Ascending aorta (tissue), 2 donors: ENCODE measurements at places on chromosomes 2 and 18. TPM values are rescaled to one million over a fixed set of nuclear protein-coding genes. Genes with fewer than 3 reads are reported as not detected.

- no peaks in the 10 kb centered on the region for H3K36me3 ChIP-seq
- no peaks in the 10 kb centered on the region for H3K27me3 ChIP-seq
- no peak for DNase-seq
Observed at GRCh38 chr2:215460682-215461382, 25.0 kb upstream of the FN1 start.

DNA sequence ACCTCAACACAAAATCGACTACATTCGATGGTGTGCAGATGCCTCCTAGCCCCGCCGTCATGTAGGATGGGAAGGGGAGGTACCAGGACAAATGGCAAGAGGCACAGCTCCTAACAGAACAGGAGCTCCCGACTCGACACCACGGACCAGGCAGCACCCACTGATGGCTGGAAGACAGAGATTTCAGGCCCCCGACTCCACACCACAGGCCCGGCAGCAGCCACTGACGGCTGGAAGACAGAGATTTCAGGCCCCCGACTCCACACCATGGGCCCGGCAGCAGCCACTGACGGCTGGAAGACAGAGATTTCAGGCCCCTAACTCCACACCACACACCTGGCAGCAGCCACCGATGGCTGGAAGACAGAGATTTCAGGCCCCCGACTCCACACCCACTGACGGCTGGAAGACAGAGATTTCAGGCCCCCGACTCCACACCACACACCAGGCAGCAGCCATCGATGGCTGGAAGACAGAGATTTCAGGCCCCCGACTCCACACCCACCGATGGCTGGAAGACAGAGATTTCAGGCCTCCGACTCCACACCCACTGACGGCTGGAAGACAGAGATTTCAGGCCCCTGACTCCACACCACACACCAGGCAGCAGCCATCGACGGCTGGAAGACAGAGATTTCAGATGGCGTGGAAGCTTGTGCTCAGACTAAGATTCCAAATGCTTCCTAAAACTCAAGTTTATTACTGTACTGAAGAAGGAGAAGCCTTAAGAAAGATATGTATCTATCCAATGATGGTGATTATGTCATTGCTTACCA is 135.5 kb downstream of the EIPR1 start:
- no peak overlapping the region for H3K27ac ChIP-seq
- H3K27me3 ChIP-seq, result no peaks in the 10 kb centered on the region
- peak; percentile 37 for DNase-seq
- H3K4me3 ChIP-seq, result no peak overlapping the region
- H3K4me1 ChIP-seq, result no peaks in the 10 kb centered on the region

- no peaks in the 10 kb centered on the region for H3K4me1 ChIP-seq
- H3K27ac ChIP-seq, result no peak overlapping the region
- H3K36me3 ChIP-seq, result no peaks in the 10 kb centered on the region
- H3K4me3 ChIP-seq, result no peak overlapping the region
- DNase-seq, result no peak
Observed at GRCh38 chr2:219944866-219945265, 317.4 kb downstream of the SLC4A3 start.

GRCh38 chr2:237876951-237877491 is 17.6 kb downstream of the RAMP1 start:
- peak overlapping the region; percentile 98 for H3K27ac ChIP-seq
- no peak overlapping the region for H3K4me3 ChIP-seq
- H3K4me1 ChIP-seq, result peaks cover 49% of the 10 kb centered on the region

GRCh38 chr2:2050446-2050845 is 280.6 kb downstream of the MYT1L start:
- DNase-seq, result no peak
- no peaks in the 10 kb centered on the region for H3K27me3 ChIP-seq
- no peaks in the 10 kb centered on the region for H3K4me1 ChIP-seq

DNA sequence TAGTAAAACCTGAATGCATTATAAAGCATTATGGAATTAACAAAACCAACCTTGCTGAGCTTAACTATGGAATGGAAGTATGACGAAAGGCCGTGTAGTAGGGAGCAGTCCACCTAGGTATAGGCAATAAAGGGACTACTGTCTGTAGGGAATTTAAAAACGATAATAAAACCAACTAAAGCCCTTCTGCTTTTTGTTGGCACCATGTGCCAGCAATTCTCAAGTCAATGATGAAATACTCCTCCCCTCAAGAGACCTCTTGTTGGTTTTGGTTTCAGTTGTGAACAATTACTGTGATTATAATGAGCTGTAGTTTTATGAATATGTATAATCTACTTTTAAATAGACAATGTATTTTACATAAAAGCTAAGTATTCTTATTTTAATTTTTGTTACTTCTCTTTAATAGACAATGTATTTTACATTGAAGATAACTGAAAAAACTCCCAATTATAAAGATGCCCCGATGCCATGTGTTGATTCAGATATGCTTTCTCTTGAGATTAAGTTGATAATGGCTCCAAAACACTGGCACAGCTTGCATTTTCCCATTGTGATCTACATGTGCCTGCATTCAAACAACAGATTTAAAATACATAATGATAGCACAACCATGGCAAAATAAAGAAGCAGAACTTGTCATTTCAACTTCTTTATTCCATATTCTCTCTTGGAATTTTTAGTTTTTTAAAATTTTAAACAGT is 55.5 kb upstream of the ZDBF2 start:
- no peaks in the 10 kb centered on the region for H3K27me3 ChIP-seq
- no peak overlapping the region for H3K27ac ChIP-seq
- no peaks in the 10 kb centered on the region for H3K4me1 ChIP-seq

NT5DC4 gene
- not detected for total RNA-seq

CHST10 gene
- 4.9 TPM for total RNA-seq

BMP10 gene
- total RNA-seq, result not detected

GRCh38 chr2:26651470-26651771 is 10.3 kb upstream of the CIB4 start:
- DNase-seq, result no peak
- H3K4me3 ChIP-seq, result no peak overlapping the region
- no peak overlapping the region for H3K27ac ChIP-seq
- no peaks in the 10 kb centered on the region for H3K27me3 ChIP-seq
- H3K4me1 ChIP-seq, result no peaks in the 10 kb centered on the region

GRCh38 chr2:215548714-215549113 is 112.8 kb upstream of the FN1 start:
- H3K27me3 ChIP-seq, result no peaks in the 10 kb centered on the region
- H3K4me1 ChIP-seq, result no peaks in the 10 kb centered on the region
- no peak overlapping the region for H3K4me3 ChIP-seq
- H3K36me3 ChIP-seq, result no peaks in the 10 kb centered on the region
- DNase-seq, result no peak
- no peak overlapping the region for H3K27ac ChIP-seq

DNA sequence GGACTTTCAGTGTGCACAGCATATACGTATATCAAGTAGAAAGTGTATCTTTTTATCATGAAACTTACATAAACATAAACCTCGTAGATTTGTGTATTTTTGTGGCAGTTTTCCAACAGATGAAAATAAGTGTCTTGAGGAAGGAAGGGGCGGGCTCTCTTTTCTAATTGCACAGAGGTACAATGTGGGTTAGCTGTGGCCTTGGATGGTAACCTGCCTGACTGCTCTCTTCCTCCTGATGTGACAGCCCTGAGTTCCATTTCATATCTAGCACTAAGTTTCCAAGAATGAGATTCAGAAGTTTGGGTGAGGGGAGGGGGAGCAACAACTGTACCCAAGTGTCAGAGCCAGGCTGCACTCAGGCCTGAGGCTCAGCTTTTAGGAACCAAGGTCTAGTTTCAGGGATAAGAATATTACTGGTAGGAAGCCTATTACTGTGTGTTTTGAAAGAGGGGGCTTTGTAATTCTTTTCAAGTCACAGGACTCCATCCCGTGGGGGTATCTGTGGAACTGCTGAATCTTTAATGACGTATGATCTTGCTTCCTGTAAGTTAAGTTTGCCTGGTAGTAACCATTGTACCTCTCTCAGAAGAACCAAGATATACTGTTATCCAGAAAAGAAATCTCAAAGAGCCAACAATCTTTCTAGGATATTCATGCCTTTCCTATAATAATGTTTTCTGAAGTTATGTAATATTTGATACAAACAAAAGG is 483.7 kb downstream of the PTPRM start:
- H3K4me1 ChIP-seq, result no peaks in the 10 kb centered on the region
- H3K27ac ChIP-seq, result no peak overlapping the region
- no peak for DNase-seq

IL36RN gene
- total RNA-seq, result not detected

DNA sequence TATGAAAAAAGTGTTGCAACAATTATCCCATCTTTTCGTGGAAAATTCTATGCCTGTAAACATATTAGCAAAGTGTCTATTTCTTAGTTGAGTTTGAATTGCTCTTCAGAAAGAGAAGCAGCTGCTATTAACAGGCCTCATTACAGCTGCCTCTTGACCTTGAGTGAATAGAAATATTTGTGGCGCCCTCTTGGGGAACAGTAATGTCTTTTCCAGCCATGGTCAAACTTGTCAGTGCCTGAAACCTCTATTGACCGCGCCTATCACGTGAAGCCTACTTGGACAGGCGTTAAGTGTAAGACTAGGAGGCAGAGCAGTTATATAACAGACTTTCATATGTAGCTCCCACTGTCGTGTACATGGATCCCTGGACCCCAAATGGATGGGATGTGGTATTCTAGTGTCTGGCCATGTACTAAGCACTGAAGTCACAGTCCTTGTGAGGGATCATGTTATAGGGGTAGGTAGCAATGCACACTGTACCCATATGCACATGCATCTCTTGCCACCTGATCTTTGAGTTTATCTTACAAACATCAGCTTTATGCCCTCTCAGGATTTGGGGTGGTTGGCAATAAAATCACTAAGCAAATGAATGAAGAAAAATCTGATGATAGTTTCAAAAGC is 245.0 kb downstream of the PTGR3 start:
- no peaks in the 10 kb centered on the region for H3K36me3 ChIP-seq
- no peak overlapping the region for H3K27ac ChIP-seq
- H3K4me3 ChIP-seq, result no peak overlapping the region
- H3K27me3 ChIP-seq, result no peaks in the 10 kb centered on the region
- H3K4me1 ChIP-seq, result no peaks in the 10 kb centered on the region

GPR39 gene
- 0.64 TPM for total RNA-seq

LRP1B gene
- not detected for total RNA-seq

DNA sequence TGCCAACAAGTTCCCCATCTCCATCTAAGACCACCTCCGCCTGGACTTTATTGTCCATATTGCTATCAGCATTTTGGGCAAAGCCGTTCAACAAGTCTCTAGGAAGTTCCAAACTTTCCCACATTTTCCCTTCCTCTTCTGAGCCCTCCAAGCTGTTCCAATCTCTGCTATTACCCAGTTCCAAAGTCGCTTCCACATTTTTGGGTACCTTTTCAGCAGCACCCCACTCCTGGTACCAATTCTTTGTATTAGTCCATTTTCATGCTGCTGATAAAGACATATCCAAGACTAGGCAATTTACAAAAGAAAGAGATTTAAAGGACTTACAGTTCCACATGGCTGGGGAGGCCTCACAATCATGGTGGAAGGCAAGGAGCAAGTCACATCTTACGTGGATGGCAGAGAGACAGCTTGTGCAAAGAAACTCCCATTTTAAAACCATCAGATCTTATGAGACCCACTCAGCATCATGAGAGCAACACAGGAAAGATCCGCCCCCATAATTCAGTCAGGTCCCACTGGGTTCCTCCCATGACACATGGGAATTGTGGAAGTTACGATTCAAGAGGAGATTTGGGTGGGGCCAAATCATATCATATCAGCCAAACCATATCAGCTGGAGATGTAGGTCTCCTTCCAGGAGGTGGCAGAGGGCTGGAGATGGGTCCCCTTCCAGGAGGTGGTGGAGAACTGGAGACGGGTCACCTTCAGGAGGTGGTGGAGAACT is 19.8 kb upstream of the TXNDC2 start:
- peaks cover 4% of the 10 kb centered on the region for H3K36me3 ChIP-seq
- H3K27me3 ChIP-seq, result no peaks in the 10 kb centered on the region
- no peak overlapping the region for H3K27ac ChIP-seq
- no peak for DNase-seq
- no peak overlapping the region for H3K4me3 ChIP-seq

DNA sequence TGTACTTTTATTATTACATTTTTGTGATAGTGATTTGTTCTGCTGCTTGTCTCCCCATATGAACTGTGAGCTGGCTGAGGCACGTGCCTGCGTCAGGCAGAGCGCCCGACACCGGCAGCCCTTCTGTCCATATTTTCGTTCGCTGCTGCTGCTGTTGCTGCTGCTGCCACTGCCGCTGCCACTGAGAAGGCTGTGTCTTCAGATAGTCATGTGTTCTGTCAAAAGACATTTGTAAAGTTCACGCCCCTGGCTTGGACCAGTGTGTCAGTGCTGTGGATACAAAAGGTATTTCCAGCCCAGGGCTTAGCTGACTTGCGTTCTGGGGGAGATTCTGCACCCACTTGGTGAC is 47.0 kb downstream of the TWIST2 start:
- no peak for DNase-seq
- H3K36me3 ChIP-seq, result no peaks in the 10 kb centered on the region
- no peak overlapping the region for H3K4me3 ChIP-seq
- H3K27ac ChIP-seq, result peak overlapping the region; percentile 62
- H3K4me1 ChIP-seq, result peaks cover 10% of the 10 kb centered on the region

IL37 gene
- total RNA-seq, result not detected

DNA sequence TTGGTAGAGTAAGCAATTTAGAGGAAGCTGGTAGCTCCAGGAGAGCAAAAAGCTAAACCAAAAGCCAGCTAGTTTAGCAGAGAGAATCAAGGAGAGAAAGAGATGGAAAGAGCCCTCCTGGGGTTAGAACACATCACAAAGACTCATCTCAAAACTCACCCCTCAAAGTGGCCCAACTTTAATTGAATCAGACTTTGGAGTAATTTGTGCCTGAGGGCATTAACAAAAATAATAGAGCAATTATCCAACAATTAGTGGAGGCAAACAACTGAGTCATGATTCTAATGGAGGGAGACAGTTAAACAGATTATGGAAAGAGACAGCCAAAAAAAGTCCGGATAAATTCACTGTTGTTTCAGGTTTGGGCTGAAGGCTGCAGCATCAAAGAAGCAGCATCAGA is 417.4 kb downstream of the KCNJ3 start:
- H3K27ac ChIP-seq, result no peak overlapping the region
- no peak overlapping the region for H3K4me3 ChIP-seq
- H3K27me3 ChIP-seq, result no peaks in the 10 kb centered on the region
- no peaks in the 10 kb centered on the region for H3K4me1 ChIP-seq

DOCK10 gene
- 30.9 TPM for total RNA-seq

SLC9A2 gene
- not detected for total RNA-seq

DHRS9 gene
- not detected for total RNA-seq

DNA sequence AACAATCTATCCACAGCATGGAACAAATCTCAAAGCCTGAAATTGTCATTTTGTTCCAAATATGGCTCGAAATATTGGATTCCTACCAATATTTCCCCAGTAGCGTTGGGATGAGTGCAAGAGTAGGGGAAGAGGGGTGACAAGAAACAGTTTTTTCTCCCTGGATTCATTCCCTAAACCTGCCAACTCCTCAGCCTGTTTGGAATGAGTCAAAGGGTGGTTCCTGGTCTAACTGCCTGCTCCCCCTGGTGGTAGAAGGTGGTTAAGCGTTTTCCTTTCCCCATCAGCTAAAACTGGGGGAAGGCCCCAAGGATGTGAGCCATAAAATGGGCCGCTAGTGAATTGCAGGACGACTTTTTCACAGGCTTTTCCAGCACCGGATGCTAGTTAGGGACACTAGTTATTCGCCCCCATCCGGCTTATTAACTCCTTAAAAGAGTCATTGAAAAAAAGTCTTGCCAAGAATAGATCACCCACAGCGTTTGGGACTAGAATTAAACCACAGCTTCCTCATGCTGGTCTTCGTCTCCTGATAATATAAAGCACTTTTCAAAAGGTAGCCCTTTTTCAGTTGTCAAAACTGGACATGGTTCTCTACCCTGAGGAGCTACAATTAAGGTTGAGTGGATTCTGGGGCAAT is 72.5 kb downstream of the DHRS9 start:
- H3K27me3 ChIP-seq, result no peaks in the 10 kb centered on the region
- DNase-seq, result peak; percentile 72
- no peak overlapping the region for H3K4me3 ChIP-seq
- no peaks in the 10 kb centered on the region for H3K4me1 ChIP-seq
- no peak overlapping the region for H3K27ac ChIP-seq
